Activated CD4-positive, alpha-beta T cell treated with anti-CD3 and anti-CD28 coated beads for 1 hour (primary cell): ENCODE measurements at places on chromosomes 12 and 14.
A peak's percentile ranks its signal among the peaks of the same experiment; 100 is the strongest.

GRCh38 chr12:57169969-57170368, 22.6 kb upstream of the LRP1-AS start:
- no peak for DNase-seq

- DNase-seq = no peak
Measured at GRCh38 chr14:56400109-56400825, 179.3 kb upstream of the TMEM260 start.

GRCh38 chr14:75342762-75343599, 64.4 kb downstream of the FOS start:
- no peak for DNase-seq

DNA sequence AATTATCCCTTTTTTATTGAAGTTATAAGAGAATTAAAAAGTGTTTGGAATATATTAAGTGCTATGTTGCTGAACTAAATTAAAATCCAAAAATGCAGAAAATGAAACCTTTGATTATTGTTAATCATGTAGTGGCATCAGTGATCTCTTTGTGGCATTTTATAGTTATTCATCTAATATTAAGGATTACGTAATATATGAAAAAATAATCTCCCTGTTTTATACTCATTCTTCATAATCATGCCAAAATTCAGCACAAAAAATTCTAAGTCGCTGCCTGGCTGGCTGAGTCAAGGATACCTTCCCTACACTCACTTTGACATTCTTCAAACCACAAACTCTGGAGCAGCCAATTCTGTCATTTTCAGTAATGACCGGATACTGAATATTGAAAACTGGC, 63.7 kb downstream of the ARL1 start:
- no peak for DNase-seq

DNA sequence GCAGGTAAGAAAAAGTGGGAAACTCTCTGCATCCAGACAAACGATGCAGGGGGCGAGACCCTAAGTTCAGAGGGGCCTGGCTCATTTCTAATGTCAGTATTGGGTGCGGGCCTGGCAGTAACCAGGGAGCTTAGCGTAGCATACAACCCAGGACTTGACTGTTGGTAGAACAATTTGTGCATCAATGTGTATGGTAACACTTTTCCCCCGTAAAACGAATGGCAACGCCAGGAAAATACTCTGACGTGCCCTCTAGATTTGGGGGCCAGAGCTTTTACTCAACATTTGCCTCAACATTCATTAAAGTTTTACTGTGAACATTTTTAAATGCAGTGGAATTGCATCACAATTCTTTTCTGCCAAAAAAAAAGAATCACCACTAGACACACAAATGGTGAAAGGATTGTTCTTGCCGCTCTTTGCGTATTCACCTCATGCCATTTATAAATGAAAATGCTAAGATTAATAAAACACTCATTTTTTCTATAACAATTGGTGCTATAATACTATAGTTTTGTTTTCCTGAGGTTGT, 867 bp downstream of the RHOJ start:
- DNase-seq = no peak

DNA sequence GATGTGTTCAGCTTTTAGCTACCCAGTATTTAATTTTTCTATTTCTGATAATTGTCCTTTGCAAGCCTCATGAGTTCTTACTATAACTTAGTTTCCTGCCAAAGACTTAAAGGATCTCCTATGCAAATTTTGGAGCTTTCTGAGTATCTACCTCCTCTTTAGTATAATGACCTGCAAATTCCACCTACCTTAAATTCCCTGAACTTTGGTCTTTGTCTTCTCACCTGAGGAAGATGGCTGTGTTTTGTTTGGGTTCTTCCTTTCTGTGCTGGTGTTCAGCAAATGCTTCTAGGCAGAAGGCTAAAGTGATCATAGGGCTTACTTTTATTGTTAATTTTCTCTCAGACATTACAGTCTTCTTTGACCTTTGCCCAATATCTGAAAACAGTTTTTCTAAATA, 142.8 kb downstream of the FUT8 start:
- DNase-seq = no peak

DNA sequence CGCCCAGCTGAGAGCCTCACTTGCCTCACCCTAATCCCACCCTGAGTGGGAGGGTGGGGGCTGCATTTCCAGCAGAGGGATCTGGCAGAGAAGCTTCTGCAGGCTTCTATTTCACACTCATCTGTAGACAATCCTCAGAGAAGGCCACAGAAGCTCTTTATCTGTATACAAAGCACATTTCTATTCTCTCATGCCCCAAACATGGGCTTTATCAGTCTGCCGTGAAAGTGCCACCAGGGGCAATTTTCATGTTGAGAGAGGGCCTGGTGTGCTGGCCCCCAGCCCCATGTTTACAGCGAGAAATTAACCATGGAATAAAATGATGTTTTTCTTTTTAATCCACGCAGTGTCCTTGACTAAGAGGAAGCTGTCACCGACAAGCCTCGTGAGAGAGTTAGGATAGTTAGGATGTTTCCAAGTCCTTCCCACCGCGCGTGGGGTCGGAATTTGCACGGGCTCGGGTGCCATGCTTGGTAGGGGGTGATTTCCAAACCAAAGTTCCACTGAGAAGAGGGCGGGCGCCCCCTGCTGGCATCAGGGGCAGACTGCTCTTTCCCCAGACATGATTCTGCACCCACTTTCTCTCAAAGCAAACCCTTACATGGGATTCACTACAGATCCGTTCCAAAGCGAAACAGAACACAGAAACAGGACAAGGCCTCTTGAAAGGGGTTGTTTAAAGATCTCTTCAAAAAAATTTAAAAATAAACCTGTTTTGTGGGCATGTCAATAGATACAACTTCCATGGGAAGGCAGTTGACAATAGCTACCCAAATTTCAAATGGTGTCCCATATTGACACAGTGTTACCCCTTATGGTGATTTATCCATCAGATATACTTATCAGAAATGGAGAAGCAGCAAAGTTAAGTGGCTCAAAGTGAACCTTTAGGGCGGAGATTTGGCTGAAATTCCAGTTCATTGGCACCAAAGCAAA, 19.4 kb downstream of the BDKRB1 start:
- peak; percentile 49 for DNase-seq

DNA sequence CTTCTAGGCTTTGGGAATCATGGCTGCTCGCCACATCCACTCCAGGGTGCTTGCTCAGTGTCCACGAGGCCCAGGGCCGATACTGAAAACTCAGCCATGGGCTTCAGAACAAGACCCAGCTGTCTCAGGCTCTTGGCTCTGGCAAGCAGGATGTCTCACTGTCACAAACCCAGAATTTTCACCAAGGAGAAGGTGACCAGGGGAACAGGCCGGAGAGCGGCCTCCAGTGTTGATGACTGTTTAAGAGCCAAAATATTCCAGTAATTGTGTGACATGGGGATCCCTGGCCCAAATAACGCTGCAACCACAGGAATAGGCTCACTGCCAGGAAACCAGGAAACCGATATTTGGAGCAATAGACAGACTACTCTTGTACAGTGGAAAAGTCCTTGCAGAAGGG, 9.8 kb upstream of the SERPINA5 start:
- DNase-seq = no peak

DNA sequence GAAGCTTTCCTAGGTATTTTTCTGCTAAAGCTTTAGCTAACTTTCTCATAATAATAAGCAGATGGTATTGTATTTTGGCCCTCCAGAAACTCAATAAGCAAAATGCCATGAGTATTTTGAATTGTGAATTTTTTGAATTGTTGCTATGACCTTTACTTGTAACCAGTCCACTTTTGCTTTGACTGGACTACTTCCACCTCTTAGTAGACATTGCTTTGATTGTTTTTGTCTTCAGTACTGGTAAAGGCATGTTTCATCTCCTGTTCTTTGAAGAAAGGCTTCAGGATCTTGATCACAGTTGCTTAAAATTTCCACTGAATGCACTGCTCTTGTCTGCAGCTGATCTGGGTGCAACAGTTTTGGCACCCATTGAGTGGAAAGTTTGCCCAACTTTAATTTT, 102.3 kb downstream of the TRMT5 start:
- DNase-seq = no peak

- DNase-seq = no peak
Measured at GRCh38 chr12:101650346-101651117, 46.9 kb upstream of the CHPT1 start.
